Smooth muscle cell of the umbilical artery (primary cell): ENCODE measurements at places on chromosomes 7 and 10. TPM values are rescaled to one million over a fixed set of nuclear protein-coding genes. Genes with fewer than 3 reads are reported as not detected.

MUC3A gene
- total RNA-seq: not detected in 2 replicates

TMEM26 gene
- 0.28 and 0.59 TPM in 2 replicates for total RNA-seq

BNIP3 gene
- 356 and 360 TPM in 2 replicates for total RNA-seq

TCERG1L gene
- not detected in 2 replicates for total RNA-seq

HMX3 gene
- not detected in 2 replicates for total RNA-seq

OR2A12 gene
- total RNA-seq: not detected in 2 replicates

ZNF746 gene
- 15.4 and 21.8 TPM in 2 replicates for total RNA-seq

MALRD1 gene
- total RNA-seq: under 0.01 and 0.14 TPM in 2 replicates

TRIM73 gene
- 0.59 and 0.74 TPM in 2 replicates for total RNA-seq

CD36 gene
- total RNA-seq: 1.2 TPM in 2 replicates

C10orf143 gene
- total RNA-seq: 0.32 and 0.59 TPM in 2 replicates

CPA2 gene
- not detected in 2 replicates for total RNA-seq

DOCK4 gene
- total RNA-seq: 4.8 and 14.4 TPM in 2 replicates

CYP3A5 gene
- 0.18 and 0.30 TPM in 2 replicates for total RNA-seq

C7orf57 gene
- not detected in 2 replicates for total RNA-seq

NKX2-3 gene
- 0.14 and 0.89 TPM in 2 replicates for total RNA-seq

ITGA8 gene
- total RNA-seq: under 0.01 and 0.05 TPM in 2 replicates

PAX4 gene
- total RNA-seq: not detected in 2 replicates

CXCL12 gene
- total RNA-seq: 5.6 and 8.5 TPM in 2 replicates

SEMA3D gene
- 6.8 and 23.8 TPM in 2 replicates for total RNA-seq

SLC16A9 gene
- 1.2 and 5.4 TPM in 2 replicates for total RNA-seq

KNDC1 gene
- 2.0 and 3.0 TPM in 2 replicates for total RNA-seq

CUL2 gene
- total RNA-seq: 41.3 and 65.7 TPM in 2 replicates

SPDYE5 gene
- not detected in 2 replicates for total RNA-seq

CUBN gene
- 0.89 and 4.8 TPM in 2 replicates for total RNA-seq

NRG3 gene
- under 0.01 TPM in 1 of 2 replicates, not detected in the other for total RNA-seq

GDF10 gene
- total RNA-seq: not detected in 2 replicates

FAM131B gene
- total RNA-seq: 3.6 and 4.0 TPM in 2 replicates

TRPV6 gene
- not detected in 2 replicates for total RNA-seq

SCIN gene
- 6.2 and 11.3 TPM in 2 replicates for total RNA-seq

LLCFC1 gene
- not detected in 2 replicates for total RNA-seq

MTURN gene
- total RNA-seq: 6.1 and 10.1 TPM in 2 replicates

VPS37D gene
- total RNA-seq: 3.0 and 5.9 TPM in 2 replicates

GFRA1 gene
- 0.30 and 0.46 TPM in 2 replicates for total RNA-seq

OR2A42 gene
- total RNA-seq: under 0.01 TPM in 1 of 2 replicates, not detected in the other

CALML5 gene
- not detected in 2 replicates for total RNA-seq

PRF1 gene
- total RNA-seq: not detected in 2 replicates

ASZ1 gene
- not detected in 2 replicates for total RNA-seq

GPNMB gene
- total RNA-seq: 37.2 and 104 TPM in 2 replicates

ACSL5 gene
- 0.30 and 0.46 TPM in 2 replicates for total RNA-seq

GPR37 gene
- 0.23 and 0.30 TPM in 2 replicates for total RNA-seq
